ENCODE measurements at places on chromosomes 12 and 14.
A peak's percentile ranks its signal among the peaks of the same experiment; 100 is the strongest.

DNA sequence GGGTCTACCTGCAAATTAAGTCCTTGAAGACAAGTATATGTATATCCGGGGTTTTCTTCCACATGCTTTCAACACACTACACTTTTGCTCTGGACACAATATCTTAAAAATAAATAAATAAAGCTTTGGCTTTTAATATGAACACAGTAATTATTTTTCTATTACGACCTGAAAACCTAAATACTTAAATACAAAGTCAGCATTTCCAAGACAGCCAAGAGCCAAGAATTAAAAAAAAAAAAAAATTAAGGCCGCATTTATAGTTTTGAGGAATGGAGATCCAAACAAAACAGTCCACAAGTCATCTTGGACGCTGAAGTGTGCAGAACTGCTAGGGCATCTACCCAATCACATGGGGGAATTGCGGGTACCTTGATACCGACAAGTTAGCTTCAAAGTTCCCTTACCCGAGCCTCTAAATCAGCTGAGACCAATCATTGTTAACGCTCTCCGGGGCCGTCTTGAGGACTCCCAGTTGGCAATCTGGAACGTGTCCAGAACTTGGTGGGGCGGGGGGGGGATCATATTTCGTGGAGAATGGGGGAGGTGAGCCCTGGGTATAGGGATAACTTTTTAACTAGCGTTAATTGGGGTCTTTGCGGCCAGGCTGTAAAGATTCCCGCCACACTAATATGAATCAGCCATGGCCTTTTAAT, 731 bp upstream of the PCNX4 start:
- DNase-seq, result peak; percentile 80

- DNase-seq, result no peak
Measured at GRCh38 chr12:880656-881055, 68.8 kb downstream of the RAD52 start.

DNA sequence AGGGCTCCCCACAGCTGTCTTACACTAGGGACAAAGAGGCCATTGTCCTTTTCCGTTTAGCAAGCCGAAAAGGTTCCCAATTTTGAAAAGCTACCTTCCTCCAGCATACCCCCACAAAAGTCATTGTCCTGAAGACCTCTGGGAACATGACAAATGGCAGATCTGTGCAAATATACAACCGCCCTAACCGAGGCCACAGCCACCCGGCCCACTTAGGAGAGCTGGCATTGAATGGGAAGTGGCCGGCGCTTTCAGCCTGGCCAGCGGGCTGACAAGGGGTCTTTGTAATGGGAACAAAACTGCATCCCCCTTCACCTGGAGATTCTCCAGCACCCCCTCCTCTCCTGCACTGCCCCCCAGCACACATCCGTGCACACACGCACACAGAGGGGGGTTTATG, 48.1 kb upstream of the VASH1 start:
- DNase-seq, result no peak

DNA sequence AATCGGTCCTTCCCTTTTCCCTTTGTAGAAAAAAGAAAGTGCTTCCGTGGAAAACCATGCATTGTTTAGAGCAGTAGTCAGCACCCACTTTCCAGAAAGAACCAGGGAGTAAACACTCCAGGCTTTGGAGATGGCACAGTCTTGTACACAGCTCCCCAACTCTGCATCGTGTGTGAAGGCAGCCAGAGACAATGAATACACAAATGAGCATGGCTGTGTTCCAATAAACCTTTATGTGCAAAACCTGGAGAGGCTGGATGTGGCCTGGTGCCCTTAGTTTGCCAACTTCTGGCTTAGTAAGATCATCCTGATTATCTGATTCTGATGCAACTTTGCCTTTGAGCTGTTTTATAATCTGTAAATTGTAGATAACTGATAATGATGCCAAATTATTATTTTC, 463.4 kb upstream of the TMEM132C start:
- DNase-seq, result peak; percentile 40

- DNase-seq, result no peak
Measured at GRCh38 chr14:38964630-38965029, 138.4 kb downstream of the SEC23A start.

DNA sequence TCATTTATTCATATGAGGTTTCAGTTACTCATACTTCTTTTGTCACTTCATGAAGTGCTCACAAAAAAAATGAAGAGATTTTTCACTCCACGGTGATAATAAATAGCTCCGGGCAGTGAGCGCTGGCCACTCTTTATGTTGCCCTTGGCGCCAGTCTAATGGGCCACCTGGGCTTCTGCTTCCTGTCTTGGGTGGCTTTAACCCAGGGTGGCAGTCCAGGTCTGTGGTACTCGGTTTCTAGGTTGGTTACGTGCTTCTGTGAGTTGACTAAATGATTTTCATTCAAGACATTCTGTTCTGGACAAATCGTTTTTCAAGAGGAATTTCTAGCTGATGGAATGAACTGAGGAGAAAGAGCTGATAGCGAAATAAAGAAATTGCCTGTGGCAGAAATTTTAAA, 34.6 kb upstream of the NID2 start:
- no peak for DNase-seq

DNA sequence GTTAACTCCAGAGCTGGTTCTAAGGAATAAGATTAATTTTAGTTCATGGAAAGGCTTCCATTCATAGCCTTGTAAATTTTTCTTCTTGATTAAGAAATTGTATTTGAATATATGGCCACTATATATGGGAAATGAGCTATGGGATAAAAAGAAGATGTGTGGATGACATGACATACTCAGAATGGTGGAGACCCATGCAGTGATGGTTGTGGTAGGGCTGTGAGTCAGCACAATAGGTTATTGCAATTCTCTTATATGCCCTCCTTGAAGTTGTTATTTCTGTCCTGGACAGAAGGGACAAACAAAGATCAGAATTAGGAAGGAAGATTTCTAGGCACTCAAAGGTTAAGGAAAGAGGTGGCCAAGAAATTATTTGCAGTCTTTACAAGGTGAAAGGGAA, 21.5 kb downstream of the RASSF9 start:
- DNase-seq, result no peak

GRCh38 chr12:55688716-55689655, 18.7 kb downstream of the ITGA7 start:
- DNase-seq, result no peak

GRCh38 chr14:74400031-74400685, 25.9 kb downstream of the SYNDIG1L start:
- no peak for DNase-seq

DNA sequence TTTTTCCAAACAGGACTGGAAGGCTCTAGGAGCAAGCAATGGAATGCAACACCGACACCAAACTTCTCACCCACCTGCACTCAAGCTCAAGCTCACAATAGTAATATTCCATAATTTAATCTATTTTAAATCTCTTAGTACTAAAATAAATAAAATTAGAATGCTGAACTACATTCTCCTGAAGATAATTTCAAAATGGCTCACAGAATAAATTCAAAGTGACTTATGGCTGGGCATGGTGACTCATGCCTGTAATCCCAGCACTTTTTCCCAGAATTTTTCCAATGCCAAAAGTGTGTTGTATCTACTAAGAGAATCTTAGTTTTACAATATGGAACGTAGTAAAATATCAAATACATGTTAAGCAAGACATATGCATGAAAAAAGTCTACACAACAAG, 31.5 kb downstream of the DUSP16 start:
- no peak for DNase-seq

- DNase-seq, result peak; percentile 86
Measured at GRCh38 chr12:52063981-52064649, 5.7 kb upstream of the ATG101 start.

- DNase-seq, result no peak
Measured at GRCh38 chr12:112615196-112615595, 176.4 kb upstream of the RPH3A start.

- DNase-seq, result no peak
Measured at GRCh38 chr14:98470663-98471062, 801.3 kb downstream of the BCL11B start.

GRCh38 chr14:70121521-70121920, 67.2 kb downstream of the SLC8A3 start:
- no peak for DNase-seq

DNA sequence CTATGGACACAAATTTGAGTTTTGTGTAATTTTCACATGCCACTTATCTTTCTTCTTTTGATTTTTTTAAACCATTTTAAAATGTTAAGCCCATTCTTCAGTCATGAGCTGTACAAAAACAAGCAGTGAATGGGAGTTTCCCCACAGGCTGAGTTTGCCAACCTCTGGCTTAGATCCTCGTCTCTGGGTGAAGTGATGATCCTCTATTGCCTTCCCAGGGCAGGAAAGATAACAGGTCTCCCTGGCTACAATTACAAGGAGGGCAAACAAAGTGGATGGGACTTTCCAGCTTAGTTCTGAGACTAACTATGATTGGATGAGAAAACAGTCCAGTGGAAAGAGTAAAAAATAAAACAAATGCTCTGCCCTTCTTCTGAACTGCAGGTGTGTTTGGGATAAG, 203.7 kb downstream of the SPTSSA start:
- no peak for DNase-seq

DNA sequence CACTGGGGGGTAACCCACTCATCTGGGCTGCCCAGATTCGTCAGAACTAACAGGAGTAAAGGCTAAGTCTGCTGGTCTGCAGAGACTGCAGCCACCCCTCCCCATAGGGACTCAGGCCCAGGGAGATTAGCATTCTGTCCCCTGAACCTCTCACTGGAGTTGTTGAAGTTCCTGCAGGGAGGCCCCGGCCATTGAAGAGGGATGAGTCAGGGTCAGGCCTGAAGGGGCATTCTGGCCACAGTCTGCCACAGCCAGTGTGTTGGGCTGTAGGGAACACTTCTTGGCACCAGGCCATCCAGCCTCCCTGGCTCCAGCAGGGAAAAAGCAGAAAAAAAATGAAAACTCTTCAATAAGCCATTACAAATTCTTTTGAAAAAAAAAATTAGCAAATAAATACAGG, 35.3 kb downstream of the KLRK1 start:
- DNase-seq, result no peak

DNA sequence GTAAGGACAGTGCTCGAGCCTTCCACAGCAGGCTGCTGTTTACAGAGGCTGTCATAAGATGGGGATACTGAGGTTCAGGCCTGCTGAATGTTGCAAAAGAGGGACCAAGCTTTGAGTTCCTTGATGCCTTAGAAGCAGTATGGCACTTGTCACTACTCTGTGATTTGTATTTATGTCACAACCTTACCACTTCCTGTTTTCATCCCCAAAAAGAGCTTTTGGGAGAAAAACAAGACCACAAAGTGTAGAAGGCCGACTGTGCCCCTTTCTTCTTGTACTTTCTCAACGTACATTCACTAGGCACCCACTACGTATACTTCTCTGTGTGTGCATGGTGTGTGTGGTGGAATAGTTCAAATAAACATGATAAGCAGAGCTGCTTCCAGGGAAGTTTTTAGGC, 90.1 kb downstream of the DRAM1 start:
- no peak for DNase-seq

DNA sequence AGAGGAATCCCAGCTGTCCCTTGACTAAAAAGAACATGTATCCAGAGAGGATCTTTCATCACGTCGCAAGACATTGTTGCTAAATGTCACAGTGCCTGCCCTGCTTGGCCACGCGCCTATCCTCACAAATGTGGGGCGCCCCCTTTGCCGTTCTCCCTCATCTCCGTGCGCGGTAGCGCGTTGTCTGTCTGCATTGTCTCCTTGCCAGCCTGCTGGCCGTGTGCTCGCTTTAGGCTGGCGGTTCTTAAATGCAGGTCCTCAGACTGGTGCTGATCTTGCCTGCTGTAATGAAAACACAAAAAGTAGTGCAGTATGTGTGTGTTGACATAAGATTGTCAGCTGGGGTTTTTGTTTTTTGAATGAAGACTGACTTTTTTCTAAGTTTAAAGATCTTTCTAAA, 198.2 kb upstream of the RGS6 start:
- no peak for DNase-seq

DNA sequence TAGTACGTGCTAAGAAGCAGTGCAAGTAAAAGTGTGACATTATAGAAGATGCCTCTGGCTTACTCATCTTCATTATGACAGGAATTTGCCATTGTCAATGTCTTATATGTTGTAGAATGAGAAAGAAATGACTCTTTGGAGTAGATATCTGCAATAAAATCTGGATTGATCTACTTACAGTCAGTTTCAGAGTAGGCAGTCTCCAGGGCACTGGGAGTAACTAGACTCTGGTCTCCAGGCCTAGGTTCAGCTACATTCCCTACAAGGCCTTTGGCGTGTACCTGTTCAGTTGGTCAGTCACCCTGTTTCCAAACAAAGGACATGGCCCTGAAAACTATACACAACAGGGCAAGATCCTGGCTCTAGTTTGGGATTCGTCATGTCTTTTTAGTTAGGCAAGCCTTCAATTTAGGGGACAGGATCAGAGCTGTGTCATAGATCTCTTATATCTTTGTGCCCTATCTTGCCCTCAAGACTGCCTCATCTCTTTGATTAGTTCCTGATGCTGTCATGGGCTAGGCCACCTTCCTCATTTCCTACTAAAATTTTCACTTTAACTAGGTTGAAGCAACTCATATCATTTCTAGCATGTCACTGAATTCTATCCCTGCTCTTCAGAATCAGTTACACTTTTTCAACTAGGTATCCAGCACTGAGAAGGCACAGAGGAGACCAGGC, 410.0 kb downstream of the RAD51B start:
- DNase-seq, result no peak

GRCh38 chr12:29625359-29625953, 128.0 kb upstream of the OVCH1 start:
- DNase-seq, result peak; percentile 32

- no peak for DNase-seq
Measured at GRCh38 chr14:93953739-93954515, 22.4 kb downstream of the ASB2 start.

DNA sequence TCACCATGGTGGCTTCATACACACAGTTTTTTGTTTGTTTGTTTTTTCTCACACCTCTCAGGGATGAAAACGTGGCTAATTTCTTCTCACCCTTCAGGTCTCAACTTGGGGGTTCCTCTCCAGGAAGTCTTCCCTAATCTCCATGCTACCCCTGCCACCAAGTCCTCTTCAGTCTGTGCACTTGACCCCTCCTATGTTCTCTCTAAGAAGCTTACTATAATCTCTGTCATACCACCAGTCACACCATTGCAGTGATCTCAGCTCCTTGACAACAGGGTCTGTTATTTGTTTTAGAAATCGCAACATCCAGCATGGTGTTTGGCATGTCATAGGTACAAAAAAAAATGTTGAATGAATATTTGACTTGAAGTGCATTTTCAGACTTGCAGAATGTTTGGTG, 83.4 kb downstream of the PRORP start:
- DNase-seq, result no peak

GRCh38 chr12:124379938-124380754, 85.3 kb downstream of the RFLNA start:
- DNase-seq, result peak; percentile 94

- peak; percentile 62 for DNase-seq
Measured at GRCh38 chr12:122081083-122081696, 2.6 kb downstream of the MLXIP start.

All from fibroblast of lung (primary cell).